ENCODE measurements at places on chromosomes 12 and 14.

DNA sequence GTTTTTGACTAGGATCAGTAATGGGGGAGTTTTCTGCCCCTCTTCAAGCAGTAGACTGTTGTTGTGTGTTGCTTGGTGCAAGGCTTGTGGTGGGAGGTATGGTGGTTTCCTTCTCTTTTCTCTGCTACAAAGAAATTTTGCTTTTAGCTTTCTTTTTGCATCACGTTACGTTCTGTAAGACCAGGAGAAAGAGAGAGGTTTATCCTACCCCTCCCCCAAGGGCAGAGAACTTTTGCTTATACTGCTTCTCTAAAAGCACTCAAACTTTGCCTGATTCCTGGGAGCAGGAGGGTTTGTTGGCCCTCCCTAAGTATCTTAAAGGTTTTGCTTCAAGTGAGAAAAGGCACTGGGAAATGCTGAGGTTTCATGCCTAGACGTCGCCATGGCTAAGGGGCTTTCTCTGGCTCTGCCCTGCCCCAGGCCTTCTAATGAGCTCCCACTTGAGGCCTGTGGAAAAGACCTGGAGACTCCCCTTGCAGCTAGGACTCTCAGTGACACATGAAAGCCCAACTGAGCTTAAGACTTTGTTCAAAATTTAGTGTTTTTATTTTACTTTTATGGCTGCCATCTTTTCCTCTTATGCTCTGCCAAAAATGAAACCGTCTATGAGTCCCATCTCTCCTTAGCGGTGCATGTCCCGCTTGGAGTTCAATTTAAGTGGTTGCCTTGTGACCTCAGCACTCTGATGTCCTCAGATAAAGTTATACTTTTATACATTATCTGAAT lies 49.2 kb downstream of the EIF2S3B start:
- no peak for DNase-seq

- DNase-seq: no peak
These were observed 52.0 kb downstream of the WASHC3 start for GRCh38 chr12:102009796-102010195.

GRCh38 chr12:54719691-54720090 lies 71.5 kb upstream of the DCD start:
- no peak for DNase-seq

DNA sequence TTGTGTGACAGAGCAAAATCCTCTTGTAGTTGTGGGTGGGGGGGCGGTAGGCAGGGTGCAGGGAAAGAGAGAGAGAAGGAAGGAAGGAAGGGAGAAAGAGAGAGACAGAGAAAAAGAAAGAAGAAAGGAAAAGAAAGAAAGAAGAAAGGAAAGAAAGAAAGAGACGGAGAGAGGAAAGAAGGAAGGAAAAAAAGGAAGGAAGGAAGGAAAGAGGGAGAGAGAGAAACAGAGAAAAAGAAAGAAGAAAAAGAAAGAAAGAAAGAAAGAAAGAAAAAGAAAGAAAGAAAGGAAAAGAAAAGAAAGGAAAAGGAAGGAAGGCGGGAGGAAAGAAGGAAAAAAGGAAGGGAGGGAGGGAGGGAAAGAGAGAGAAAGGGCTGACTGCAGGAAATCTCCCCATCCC lies 17.6 kb upstream of the FAIM2 start:
- DNase-seq: no peak

GRCh38 chr14:89589400-89590118 lies 172.5 kb upstream of the FOXN3 start:
- no peak for DNase-seq

DNA sequence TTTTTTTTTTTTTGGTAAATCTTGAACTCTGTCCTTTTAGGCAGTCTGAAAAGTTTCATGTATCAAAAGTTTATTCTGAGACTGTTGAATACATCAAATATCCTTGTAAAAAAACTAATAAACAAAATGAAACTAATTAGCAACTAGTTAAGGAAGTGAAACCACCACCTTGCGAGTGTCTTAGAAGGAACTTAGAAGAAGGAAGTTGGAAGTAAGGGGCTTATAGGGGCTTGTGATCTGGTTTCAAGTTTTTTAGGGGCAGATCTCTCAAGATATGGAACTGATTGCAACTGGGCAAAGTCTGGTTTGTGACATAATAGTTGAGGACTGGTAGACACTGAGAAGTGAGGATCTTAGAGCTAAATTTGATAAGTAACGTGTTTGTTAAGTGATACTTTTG lies 748.8 kb downstream of the C12orf50 start:
- no peak for DNase-seq

GRCh38 chr12:6090803-6091202 lies 33.7 kb downstream of the VWF start:
- DNase-seq: peak; percentile 14

DNA sequence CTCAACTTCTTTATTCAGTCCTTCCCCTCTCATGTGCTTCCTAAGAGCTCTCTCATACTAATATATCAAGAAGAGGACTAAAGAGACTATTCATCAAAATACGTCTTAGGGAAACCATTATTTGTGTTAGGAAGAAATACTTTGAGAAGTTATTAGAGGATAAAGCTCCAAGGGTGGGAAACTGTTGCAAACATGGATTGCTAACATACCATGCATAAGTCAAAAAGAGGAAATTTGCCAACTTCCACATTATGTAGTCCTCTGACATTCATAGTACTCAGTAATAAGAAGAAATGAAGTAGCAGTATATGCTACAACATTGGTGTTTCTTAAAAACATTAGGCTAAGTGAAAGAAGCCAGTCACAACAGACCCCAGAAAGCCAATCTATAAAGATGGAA lies 128.8 kb upstream of the CLEC14A start:
- no peak for DNase-seq

GRCh38 chr14:84351646-84352045 lies 1178.3 kb upstream of the FLRT2 start:
- DNase-seq: no peak

DNA sequence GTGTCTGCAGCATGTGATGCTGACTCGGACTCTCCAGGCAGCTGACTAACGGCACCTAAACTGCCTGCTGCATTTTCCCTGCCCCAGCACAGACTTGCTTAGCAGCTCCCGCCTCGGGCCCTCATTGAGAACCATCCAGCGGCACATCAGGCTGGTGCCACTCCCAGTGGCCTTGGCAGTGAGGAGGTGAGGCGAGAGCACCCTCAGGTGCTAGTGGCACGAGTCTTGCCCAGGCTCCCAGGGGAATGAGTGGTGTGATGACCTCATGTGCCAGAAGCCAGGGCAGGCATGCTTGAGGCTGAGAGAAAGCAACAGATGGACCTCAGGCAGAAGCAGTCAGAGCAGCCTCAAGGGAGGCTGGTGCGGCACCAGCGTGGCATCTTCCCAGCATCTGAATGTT lies 60.2 kb downstream of the PRKCH start:
- DNase-seq: no peak

GRCh38 chr12:272942-273341 lies 10.3 kb upstream of the SLC6A13 start:
- DNase-seq: no peak

- DNase-seq: no peak
These were observed 182.2 kb downstream of the KITLG start for GRCh38 chr12:88398031-88398430.

GRCh38 chr12:87667378-87667777 lies 361.8 kb downstream of the C12orf50 start:
- peak; percentile 55 for DNase-seq

GRCh38 chr14:52463375-52463774 lies 88.9 kb downstream of the TXNDC16 start:
- DNase-seq: no peak

- DNase-seq: no peak
These were observed 470.8 kb upstream of the LMO3 start for GRCh38 chr12:17076811-17077210.

DNA sequence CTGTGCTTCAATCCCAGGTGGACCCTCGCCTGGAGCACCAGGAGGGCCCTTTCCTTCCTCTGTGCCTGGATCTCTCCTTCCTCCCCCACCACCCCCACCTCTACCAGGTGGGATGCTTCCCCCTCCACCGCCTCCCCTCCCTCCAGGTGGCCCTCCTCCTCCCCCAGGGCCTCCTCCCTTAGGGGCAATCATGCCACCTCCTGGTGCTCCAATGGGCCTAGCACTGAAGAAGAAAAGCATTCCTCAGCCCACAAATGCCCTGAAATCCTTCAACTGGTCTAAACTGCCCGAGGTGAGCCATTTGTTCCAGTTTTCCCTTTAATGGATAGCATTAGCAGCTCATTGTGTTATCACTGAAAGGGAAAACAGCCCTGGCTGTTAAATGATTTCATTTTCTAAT lies 134.0 kb downstream of the GPR135 start:
- DNase-seq: no peak

DNA sequence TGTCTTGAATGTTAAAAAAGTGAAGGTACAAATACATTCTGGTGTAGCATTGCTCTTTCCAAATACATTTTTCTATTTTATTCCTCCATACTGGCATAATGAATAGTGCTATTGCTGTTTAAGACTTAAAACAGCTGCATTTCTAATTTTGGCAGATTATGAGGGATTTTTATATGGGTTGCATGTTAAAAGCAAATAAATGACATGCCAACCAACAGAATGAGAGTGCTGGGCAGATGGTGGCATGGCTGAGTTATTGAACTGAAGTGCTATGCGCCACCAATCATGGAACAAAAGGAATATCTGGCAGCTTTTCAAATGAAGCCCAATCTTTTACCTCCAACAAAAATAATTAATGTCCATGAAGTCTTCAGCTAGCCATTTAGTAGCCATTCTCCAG lies 215.0 kb downstream of the PRKD1 start:
- no peak for DNase-seq

DNA sequence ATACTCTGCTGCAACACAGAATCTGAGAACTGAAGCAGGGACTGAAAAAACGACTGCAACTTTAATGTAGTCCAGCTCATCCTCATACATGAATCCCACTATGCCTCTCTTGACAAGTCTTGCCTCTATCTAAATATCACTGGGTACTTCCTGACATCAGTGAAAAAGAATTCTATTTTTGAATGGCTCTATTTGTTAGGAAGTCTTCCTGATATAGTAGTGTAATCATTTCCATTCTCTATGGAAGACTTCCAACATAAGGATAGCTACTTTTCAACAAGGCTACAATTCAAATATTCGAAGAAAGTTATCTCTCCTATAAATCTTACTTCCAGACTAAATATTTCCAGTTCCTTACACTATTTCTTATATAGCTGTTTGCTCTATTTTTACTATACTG lies 167.5 kb downstream of the MDGA2 start:
- DNase-seq: no peak

DNA sequence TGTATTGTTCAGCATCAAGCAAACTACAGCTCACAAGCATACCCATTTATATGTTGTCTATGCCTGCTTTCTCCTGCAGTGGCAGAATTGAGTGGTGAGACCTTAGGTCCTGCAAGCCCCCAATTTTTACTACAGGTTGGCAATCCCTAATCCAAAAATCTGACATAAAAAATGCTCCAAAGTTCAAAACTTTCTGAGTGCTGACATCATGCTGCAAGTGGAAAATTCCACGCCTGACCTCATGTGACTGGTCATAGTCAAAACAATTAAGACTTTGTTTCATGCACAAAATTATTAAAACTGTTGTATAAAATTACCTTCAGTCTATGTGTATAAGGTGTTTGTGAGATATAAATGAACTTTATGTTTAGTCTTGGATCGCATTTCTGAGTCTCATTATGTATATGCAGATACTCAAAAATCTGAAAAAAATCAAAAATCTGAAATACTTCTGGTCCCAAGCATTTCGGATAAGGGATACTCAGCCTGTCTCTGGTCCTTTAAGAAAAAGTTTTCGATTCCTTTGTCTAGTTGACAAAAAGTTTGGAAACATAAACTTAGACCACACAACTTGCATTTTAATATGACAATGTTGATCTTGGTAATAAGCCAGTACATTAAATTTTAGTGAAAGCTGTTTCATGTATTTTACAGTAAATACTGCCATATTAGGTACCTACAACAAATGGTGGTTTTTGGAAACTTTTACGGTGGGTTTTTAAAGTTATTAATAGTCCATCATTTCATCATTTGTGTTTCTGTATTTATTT lies 81.5 kb downstream of the AEBP2 start:
- no peak for DNase-seq

DNA sequence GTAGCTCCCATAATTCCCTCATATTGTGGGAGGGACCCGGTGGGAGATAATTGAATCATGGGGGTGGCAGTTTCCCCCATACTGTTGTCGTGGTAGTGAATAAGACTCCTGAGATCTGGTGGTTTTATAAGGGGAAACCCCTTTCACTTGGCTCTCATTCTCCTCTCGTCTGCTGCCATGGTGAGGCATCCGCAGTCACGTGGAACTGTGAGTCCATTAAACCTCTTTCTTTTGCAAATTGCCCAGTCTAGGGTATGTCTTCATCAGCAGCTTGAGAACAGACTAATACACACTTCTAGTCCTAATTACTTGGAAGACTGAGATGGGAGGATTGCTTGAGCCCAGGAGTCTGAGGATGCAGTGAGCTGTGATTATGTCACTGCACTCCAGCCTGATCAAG lies 64.4 kb downstream of the TMX1 start:
- DNase-seq: peak; percentile 36

DNA sequence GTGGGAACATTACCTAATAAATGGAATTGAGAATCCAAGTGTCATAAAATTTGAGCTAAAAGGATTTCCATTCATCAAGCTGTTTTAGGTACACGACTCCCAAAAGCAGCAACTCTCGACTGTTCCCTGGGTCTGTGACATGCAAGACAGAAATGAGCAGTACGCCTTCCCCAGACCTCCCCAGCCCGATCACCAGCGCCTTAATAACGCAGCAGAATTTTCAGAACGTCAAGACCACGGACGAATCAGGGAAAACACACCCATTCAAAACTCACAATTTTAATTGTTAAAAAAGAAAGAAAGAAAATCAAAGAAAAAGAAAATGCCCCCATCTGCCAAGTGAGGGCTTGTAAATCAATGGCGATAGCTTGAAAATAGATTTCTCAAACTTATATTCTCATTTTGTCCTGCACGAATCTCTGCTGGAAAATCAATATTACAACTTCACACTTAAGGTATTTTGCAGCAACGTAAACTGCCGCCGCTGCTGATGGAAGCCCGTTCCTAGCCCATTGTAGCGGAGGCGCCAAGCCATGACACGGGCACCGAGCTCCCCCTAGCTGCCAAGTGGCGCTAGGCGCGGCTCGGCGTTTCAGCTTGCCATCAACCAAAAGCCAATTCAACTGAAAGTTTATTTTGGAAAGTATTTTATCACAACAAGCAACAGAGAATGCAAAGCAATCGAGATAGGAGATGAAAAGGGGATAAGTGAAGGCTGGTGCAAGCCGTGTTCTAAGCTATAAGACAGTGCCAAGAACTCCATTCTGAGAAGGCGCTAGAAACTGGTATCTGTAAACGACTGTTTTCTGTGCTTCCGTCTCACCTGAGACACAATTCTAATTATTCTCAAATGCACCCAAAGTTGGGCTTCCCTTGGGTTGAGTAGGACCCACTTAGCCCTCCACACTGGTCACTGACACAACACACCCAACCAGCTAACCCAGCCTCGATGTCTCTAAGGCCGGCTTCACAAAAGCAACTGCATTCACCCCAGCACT lies 5.5 kb downstream of the BCL11B start:
- peak; percentile 52 for DNase-seq
